ENCODE measurements at places on chromosomes 2 and 18.

DNA sequence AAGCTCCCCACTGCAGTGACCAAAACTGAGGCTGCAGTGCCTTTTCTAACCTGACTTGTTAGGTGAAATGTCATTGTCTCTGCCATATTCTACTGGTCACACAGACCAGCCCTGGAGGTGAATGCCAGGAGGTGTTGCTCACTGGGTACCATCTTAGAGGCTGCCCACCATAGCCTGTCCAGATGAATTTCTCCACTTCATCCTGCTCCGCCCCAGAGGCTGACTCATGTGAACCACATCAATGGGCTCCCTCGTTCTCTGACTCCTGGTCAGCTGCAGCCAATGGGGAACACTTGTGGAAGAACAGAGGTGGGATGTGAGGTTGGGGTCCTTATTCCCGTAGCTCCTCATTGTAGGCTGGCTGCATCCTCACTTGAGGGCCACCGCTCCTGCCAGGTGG is 3.4 kb upstream of the NARS1 start:
- DNase-seq = no peak

DNA sequence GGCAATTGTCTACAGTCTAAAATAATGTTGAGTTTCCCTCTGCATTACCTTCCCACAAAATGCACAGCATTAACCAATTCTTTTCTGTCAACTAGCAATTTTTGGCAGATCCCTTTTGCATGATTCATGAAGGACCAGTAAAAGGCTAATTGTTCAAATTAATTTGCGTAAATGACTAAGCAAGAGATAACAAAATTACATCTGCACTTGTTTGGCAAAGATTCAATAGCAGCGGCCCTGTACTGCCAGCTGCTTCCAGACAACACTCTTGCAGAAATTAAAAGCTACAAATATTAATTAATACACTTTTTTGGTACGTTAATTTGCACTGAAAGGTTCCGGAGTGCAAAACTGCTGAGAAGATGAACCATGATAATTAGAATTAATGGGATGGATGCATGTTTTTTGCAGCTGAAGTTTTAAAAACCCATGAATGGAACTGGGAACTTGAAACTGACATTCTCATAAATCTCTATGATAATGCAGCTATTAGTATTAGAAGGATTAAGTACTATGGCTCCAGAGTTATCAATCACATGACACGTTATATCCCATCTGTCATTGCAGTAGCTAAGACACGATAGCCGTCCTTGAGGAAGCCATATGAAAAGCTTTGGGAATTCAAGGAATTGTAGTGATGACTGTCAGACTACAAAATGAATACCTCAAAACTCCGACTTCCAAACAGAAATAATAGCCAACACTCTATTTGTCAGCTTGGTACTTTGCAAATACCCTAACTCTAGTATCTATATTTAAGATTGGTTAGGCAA is 1268.3 kb upstream of the ACVR2A start:
- DNase-seq = no peak

GRCh38 chr2:23604731-23605130 is 219.8 kb downstream of the KLHL29 start:
- no peak for DNase-seq

GRCh38 chr2:130261970-130262760 is 63.9 kb upstream of the TUBA3E start:
- no peak for DNase-seq

DNA sequence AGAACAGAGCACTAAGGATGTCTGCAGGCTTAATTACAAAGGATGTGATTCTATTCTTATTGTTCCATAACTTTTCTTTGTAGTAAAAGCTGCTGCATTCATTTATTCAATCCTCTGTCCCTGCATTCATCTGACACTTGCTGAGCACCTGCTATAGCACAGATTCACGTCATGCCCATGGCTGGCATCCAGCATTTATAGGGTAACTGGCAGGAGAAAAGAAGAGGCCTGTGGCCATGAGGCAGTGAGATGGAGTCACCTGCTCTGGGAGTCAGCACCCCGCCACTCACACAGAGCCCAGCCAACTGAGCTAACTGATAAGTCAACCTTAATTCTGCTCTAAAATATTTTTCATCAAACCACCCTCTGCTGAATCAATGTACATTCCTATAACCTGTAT is 18.3 kb upstream of the CDC42EP3 start:
- no peak for DNase-seq

GRCh38 chr2:164456619-164457018 is 164.7 kb downstream of the GRB14 start:
- DNase-seq = no peak

GRCh38 chr2:69255760-69256159 is 131.3 kb downstream of the GFPT1 start:
- DNase-seq = no peak

DNA sequence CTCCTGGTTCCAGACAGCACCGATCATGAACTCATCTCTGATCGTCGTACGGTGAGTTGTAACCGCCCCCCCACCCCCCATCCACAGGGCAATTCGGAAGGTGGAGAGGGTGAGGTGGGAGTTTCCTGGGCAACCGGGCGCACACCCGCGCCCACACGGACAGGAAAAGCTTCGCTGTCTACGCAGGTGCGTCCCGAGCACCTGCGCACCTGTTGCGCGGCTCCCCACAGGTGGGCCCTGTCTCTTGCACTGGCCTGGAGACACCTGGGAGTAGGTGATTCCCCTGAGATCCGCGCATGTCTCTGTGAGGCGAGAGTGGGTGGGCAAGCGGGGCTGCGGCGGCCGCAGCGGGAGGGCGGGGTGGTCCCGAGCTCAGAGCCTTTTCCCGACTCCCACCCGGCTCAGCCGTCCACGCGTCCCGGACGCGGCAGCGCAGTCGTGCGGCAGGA is 459 bp upstream of the ATP6V1C2 start:
- DNase-seq = no peak

Measured in naive thymus-derived CD8-positive, alpha-beta T cell (primary cell).